ENCODE measurements at places on chromosomes 3 and 15.

- DNase-seq = peak; percentile 77
Measured at GRCh38 chr15:74598126-74598842, 17.4 kb upstream of the CLK3 start.

DNA sequence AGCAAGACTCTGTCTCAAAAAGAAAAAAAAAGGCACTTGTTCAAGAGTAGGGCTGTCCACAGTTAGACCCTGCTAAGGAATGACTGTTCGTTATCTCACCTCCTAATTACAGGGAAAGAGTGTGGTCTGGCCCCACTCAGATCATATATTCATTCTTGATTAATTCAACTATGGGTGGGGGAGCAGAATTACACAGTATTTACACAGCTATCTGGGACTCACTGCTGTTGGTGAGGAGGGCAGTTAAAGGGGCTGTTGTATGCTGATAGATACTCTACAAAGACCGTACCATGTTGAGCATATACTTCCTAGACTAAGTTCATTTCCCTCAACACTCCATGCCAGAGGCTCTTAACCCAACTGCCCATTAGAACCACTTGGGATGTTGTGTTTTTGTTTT is 3.8 kb upstream of the ZNF620 start:
- no peak for DNase-seq

DNA sequence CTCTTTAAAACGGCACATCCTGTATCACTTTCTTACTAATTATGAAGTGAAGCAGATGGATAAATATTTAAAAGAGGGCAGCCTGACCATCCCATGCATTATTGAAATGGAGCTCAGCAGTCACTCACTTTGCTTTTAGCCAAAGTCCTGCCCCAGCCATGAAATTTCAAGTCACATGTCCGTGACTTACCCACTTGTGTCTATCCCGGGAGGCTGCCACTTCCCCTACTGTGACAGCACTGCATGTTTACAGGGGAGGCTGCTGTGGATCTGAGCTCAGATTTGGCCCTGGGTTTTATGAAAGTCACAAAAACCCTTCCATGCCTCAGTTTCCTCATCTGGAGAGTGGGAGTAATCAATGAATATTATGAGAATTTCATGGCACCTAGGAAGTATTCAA is 17.9 kb upstream of the LRRK1 start:
- no peak for DNase-seq

GRCh38 chr3:193942516-193943055 is 193.4 kb upstream of the HES1 start:
- DNase-seq = no peak

DNA sequence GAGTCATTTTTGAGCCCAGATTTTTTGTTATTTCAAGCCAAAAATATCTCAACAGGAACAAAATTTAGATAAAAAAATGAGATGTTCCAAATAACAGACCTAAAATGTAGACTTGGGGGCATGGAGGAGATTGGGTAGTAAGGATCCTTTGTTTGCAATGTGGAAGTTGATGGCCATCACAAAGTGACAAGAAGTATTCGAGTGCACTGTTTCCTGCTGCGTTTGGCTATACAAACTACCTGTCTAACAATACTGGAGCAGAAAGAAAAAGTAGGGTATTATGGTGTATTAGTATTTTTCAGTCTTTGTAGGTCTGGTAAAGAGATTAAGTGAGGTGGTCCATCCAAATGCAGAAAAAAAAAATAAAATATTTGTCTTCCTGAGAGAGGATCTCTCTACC is 284.2 kb downstream of the C3orf38 start:
- DNase-seq = no peak

- DNase-seq = no peak
Measured at GRCh38 chr15:38545179-38545578, 19.4 kb downstream of the RASGRP1 start.

DNA sequence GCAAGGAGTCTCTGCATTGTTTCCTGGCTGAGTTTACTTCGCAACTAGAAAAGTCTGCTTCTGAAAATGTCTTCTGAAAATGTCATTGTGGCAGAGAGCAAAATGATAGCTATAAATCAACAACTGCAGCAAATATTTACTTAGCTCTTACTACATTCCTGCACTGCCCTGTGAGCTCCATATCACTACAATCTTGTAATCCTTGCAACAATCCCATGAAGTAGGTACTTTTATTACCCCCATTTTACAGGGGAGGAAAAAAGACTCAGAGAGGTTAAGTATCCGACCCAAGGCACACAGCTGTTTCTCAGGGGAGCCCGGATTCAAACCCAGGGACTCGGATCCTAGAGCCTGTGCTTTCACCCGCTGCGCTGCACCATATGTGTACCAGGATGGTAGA is 34.2 kb upstream of the SPTBN5 start:
- no peak for DNase-seq

DNA sequence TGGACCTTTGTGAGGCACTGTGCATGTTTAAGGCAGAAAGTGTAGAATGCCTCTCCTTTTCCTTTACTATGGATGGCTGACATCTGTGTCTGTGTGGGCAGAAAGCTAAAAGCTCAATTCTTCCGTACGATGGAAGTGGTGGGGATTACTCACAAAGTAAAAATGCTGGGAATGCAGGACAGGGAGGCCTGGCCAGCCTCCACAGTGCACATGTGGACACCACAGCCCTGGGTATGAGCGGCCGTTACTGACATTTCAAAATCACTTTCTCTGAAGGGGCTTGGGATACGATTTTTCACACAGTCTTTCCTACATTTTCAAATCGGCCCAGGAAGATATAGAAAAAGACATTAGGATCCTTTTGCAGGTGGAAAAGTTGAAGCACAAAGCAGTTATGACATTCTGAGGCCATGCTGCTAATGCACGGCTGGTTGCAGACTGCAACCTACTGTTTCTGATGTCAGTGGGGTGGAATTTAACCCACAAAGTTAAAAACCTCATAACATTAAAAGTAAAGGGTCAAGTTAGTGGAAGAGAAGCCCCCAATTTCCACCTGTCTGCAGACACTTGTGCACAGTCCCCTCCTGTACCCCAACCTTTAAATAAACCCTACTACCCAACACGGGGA is 27.9 kb downstream of the EHD4 start:
- no peak for DNase-seq

- peak; percentile 22 for DNase-seq
Measured at GRCh38 chr3:127673191-127674100, 694 bp downstream of the ABTB1 start.

- DNase-seq = no peak
Measured at GRCh38 chr3:47337656-47338055, 43.2 kb upstream of the PTPN23 start.

- DNase-seq = no peak
Measured at GRCh38 chr3:11145888-11146287, 8.4 kb upstream of the HRH1 start.

GRCh38 chr3:197953881-197954280 is 3.9 kb downstream of the RPL35A start:
- DNase-seq = no peak

DNA sequence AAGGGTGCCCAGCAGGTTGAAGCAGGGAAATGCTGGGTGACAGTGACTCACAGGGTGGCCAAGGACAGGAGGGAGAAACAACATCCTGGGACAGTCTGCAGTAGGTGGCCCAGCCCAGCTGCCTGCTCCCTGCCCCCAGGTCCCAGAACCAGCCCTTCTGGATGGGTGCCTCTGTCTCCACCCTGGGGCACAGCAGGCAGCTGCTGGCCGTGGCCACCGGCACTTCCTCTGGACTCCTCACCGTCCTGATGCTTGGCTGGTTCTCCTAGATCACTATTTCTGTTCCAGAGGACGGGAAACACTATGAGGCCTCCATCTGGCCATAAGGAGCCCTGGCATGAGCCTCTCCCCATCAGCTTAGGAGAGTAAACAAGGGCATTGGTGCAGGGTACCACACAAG is 258.9 kb downstream of the XXYLT1 start:
- DNase-seq = no peak

DNA sequence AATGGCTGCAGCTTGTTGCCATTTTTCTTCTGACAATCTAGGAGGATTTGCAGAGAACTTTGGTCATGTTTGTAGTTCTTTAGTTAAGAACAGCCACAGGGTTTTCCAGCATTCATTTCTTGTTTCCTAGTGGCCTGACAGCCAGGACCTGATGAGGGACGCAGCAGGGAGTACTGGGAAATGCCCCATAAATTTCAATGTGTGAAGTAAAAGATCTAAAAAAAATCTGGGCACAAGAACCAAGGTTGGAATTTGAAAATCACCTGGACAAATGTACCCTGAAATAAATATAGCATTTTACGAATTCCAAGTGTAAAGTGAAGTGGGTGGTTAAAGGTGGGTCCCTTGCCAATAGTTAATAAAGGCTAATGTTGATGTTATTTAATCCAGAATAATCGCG is 195.0 kb downstream of the ZIC1 start:
- DNase-seq = no peak

GRCh38 chr3:108079043-108079442 is 11.8 kb downstream of the CD47 start:
- DNase-seq = no peak

- DNase-seq = no peak
Measured at GRCh38 chr3:17747174-17747889, 4.9 kb upstream of the TBC1D5 start.
